Myocyte (in vitro differentiated cells): ENCODE measurements at places on chromosomes 12 and 14. TPM values are rescaled to one million over a fixed set of nuclear protein-coding genes. Genes with fewer than 3 reads are reported as not detected.

The KRAS gene
- total RNA-seq: 5.6 and 7.4 TPM in 2 replicates

The C12orf54 gene
- total RNA-seq: not detected in 2 replicates

The SALL2 gene
- 4.6 and 4.7 TPM in 2 replicates for total RNA-seq

The ISM2 gene
- total RNA-seq: 0.05 TPM in 1 of 2 replicates, not detected in the other

The TMPRSS12 gene
- not detected in 2 replicates for total RNA-seq

The HRK gene
- total RNA-seq: not detected in 2 replicates

DNA sequence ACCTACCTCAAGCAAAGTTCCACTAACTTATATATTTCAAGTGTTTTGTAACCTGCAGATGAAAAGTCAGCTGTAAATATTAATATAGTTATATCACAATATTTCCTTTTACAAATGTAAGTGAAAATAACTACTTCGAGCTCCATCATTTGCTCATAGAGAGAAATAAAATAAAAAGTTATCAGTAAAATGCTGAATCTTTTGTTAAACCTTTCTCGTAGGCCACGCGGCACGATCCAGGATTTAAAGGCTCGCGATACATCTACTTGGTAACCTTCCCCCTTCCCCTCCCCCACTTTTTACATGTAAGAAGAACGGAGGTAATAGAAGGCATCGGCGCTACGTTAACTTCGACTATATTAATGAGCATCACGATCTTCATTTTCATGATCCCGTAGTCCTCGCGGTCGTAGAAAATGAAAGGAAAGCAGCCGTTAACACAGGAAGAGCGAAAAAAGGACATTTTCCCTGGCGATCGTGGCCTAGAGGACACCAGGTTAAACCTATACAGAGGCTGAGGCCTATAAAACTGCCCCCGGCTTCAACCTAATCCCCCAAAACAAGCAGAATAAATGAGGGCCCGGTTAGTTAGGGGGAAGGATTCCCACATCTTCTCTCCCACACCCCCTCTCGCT is 508 bp downstream of the HNRNPC start:
- DNase-seq: peak; percentile 61

GRCh38 chr12:91108196-91108755 is 3.0 kb downstream of the LUM start:
- DNase-seq: no peak

- peak; percentile 34 for DNase-seq
These were observed 10.9 kb downstream of the C12orf43 start for GRCh38 chr12:121005346-121005815.

- DNase-seq: no peak
These were observed 249.5 kb downstream of the APAF1 start for GRCh38 chr12:98894412-98895085.

DNA sequence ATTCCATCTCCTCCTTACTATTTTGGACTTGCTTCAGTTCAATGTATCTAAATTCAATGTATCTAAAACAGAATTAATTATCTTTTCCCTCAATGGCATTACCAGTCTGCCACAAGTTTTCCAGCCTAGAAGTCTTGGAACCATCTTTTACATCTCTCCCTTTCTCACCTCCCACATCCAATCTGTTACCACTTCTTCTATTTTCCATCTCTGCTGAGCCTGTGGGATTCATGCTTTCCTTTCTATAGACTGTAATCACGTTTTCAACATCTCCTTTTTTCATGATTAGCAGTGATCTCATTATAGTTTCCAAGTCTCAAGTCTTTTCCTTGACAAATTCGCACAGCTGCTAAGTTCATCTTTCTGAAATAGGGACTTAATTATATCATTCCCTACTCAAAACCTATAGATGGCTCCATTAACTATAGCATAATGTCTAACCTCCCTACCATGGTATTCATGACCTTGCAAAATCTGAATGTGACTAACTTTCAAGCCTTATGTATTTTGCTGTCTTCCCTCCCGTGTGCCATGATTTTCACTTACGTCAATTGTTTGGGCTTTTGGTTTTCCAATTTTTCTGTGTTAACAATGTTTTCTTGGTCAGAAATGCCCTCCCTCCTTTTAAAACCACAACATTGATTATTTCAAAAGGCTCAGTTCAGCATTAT is 20.5 kb upstream of the PTPRB start:
- DNase-seq: no peak

- no peak for DNase-seq
These were observed 197.7 kb downstream of the BCAT1 start for GRCh38 chr12:24751181-24751580.

GRCh38 chr12:129997239-129997638 is 93.4 kb upstream of the TMEM132D start:
- no peak for DNase-seq

DNA sequence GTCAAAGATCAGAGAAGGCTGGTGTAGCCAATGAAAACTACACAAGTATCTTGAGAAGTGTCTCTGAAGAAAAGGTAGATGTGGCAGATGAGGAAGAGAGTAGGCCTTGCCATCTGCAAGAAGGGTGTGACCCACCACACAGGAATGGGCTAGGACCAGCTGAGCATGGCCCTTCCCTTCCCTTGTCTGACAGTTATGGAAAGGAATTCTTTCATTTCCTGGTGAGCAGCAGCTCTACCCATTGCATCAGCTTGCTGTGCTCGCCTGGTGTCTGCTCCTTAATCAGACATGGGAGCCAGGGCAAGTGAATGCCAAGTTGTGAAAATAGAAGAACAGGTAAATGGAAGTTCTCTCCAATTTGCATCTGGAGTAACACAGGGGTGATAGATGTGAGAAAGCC is 145.2 kb upstream of the KRR1 start:
- DNase-seq: peak; percentile 82
